DMS 273 treated with DMSO at 0.1 percent for 48 hours (cell line): ENCODE measurements at places on chromosomes 4 and X.

DNA sequence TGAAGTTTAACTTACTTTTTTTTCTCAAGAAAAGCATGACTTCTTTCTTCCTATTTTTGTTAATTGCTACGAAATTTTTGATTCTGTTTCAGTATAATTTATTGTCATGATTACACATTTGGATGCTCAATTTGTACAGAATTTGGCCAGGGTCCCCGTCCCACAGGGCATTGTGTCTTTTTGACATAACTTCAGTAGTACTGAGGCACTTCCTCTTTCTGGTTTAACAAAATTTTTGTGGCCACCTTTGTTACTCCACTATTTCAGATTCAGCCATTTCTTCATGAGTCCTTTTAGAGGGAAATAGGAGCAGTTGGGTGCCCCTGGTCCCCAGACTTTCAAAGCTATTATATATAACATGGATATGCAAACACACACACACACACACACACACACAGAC, 1248.7 kb downstream of the PCDH7 start:
- no peak for DNase-seq

DNA sequence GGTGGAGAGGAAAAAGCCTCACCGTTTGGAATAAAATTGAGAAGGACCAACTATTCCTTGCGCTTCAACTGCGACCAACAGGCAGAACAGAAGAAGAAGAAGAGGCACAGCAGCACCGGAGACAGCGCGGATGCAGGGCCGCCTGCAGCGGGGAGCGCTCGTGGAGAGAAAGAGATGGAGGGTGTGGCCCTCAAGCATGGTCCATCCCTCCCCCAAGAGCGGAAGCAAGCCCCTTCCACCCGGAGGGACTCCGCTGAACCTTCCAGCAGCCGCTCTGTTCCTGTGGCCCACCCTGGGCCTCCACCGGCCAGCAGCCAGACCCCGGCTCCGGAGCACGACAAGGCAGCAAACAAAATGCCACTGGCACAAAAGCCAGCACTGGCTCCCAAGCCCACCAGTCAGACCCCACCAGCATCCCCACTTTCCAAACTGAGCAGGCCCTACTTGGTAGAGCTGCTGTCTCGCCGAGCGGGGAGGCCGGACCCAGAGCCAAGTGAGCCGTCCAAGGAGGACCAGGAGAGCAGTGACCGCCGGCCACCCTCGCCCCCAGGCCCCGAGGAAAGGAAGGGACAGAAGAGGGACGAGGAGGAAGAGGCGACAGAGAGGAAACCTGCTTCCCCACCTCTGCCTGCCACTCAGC, 71.2 kb downstream of the AASDH start:
- no peak for DNase-seq

DNA sequence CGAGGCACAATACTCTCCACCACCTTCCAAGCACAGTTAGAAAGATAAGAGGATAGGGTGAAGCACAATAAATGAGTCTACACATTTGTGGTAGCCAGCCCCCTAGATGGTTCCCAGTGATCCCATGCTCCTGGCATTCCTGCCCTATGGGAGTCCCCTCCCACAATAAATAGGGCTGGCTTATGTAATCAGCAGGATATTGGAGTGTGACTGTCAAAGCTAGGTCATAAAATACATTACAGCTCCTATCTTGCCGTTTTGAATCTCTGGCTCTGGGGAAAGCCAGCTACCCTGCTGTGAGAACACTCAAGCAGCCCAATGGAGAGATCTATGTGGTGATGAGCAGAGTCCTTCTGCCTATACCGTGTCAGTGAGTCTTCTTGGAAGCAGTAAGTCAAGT, 198.7 kb upstream of the NOCT start:
- DNase-seq, result no peak

DNA sequence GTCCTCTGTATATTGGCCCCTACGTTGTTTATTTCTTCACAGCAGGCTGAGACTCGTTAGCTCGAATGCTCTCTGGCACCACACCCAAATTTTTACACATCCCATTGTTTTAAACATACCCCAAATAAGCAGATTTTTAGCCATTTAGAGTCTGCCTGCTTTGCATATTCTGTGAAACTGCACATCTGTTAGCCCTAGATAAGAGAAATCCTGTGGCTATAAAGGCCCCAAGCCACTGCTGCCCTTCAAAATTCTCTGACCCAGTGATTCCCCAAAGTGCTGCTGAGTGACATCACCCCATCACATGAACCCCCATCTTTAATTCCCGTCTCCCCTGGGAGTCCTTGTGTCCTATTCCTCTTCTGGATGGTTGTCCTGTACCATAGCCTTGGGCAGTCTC, 20.8 kb downstream of the TEX13C start:
- no peak for DNase-seq

DNA sequence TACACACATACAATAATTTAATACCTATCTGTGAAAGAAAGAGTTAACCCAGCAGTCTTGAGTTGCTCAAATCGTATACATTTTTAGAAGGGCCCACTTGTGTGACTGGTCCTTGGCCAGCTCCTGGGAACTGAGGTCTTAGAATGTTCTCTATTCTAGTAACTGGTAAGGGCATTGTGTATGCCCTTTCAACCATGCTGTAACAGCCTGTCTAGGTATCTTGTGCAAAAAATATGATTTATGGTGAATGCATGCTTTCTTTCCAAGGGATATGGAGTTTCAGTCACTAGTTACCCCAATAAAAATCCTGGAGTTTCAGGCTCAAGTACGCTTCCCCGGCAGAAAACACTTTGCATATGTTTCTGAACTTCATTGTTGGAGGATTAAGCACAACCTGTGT, 140.6 kb downstream of the NEXMIF start:
- no peak for DNase-seq

DNA sequence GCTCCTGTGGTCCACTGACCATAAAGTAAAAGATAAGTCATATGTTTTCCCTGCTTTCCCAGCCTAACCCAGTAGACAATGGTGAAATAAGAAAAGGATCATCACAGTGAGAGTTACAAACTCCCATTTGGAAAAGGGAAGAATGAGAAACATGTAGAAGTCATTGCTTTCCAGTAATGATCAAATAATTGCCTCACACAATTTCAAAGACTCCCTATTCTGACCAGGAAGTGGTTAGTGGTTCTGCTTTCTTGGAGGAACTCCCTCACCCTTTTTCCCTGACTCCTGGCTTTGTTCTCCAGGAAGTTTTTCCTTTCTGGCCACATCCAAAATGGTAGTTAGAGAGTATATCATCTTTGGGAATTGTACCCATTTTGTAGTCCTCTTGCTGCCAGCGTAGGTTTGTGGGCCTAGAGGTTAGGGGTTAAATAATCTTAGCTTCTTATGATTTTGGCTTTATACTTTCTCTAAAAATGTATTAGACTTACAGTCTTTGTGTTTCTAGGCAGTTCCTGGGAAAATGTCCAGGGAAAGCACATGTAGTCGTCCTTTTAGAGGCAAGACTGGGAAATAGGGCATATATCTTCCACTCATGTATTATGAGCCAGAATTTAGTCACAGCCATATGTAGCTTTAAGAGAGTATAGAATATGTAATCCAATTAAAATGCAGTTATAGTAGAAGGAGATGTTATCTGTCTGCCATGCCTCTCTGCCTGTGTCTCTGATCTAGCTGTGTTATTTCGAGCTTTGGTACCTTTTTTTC, 10.5 kb downstream of the VAMP7 start:
- no peak for DNase-seq

DNA sequence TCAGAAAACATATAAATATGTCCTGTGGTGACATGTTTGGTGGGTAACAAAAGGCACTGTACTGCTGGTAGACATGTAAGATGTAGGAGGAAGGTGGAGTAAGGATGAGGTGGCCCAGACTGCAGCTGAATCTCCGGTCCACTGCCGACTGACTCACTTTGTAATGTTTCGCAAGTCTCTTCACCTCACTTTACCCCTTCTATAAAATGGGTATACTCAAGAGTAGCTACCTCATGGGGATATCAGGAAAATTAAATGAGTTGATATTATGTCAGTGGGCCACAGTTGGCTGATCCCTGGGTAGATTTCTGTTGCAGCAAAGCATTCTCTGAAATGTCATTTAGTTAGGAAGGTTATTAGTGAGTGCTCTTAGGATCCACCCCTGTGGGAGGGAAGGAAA, 22.1 kb downstream of the MRFAP1 start:
- DNase-seq, result no peak

- no peak for DNase-seq
Observed at GRCh38 chr4:73208376-73208775, 50.2 kb downstream of the ANKRD17 start.

- DNase-seq, result no peak
Observed at GRCh38 chr4:123632693-123633030, 236.1 kb downstream of the SPRY1 start.

DNA sequence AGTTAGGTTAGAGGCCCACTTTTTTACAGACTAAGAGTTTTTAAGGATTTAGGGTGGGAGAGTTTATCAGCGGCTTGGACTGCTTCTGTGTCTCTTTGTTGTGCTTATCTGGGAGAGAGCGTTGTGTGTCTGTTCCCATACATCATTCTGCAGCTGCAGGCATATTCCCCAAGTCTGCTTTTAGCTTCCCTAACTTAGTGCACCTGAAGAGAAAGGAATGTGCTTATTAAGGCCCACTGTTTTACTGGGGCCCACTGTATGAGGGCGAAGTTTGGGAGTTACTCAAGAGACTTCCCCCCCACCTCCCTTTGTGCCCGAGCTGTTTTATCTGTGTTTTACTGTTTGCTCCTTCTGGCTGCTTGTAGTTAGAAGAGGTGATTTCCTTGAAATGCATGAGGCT, 31.9 kb downstream of the ART3 start:
- no peak for DNase-seq

DNA sequence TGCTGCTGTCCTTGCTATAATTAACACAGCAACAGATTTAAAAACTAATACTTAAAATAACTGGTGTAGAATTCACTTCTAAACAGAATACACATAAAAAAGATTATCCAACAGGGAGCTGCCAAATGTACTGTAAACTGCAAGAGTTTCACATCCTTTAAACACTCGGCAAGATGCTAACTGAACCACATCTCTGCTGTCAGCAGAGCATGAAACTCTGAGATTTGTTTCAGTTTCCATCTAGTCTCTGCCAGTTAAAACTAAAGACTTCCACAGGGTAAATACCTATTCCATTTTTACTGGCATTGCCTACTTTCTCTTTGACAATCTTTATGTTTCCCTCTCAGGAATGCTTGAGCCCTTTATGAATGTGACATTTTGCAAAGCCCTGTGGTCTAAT, 127.7 kb downstream of the SLC7A11 start:
- DNase-seq, result no peak

DNA sequence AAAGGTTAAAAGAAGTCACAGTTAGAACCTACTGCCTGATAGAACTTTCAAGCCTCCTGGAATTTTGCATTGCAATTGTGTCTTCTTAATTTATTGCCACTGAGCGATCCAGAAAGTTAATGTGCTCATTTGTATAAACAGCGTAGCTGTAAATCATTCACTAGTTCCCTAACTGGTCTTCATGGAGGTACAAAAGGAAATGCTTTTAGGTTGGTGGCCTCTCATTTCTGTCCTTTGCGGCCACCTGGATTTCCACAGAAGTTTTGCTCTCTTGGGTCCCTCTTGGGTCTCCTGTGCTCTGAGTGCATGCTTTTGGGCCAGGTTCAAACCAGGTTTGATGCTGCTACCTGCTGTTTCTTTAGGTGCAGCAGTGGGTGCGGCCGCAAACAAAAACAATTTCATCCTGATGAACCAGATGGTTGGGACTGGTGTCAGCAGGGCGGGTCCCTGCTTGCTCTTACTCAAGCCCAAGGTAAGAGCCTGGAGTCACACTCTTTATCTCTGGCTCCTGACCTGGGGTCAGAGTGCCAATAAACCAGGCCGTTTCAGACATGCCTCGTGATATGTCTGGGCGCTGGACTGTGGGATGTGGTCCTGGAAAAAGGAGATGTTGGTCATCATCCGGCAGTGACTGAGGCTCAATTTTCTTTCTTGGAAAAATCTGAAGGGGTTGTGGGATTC, 270.1 kb downstream of the PTTG2 start:
- DNase-seq, result no peak

GRCh38 chr4:168163106-168163505, 70.8 kb downstream of the ANXA10 start:
- DNase-seq, result no peak

GRCh38 chrX:23754664-23755063, 11.6 kb upstream of the ACOT9 start:
- no peak for DNase-seq

GRCh38 chr4:88865466-88865865, 167.8 kb upstream of the NAP1L5 start:
- DNase-seq, result no peak

- DNase-seq, result no peak
Observed at GRCh38 chr4:11421116-11421515, 7.6 kb downstream of the HS3ST1 start.

GRCh38 chr4:77039796-77040195, 36.0 kb downstream of the CCNI start:
- DNase-seq, result no peak

DNA sequence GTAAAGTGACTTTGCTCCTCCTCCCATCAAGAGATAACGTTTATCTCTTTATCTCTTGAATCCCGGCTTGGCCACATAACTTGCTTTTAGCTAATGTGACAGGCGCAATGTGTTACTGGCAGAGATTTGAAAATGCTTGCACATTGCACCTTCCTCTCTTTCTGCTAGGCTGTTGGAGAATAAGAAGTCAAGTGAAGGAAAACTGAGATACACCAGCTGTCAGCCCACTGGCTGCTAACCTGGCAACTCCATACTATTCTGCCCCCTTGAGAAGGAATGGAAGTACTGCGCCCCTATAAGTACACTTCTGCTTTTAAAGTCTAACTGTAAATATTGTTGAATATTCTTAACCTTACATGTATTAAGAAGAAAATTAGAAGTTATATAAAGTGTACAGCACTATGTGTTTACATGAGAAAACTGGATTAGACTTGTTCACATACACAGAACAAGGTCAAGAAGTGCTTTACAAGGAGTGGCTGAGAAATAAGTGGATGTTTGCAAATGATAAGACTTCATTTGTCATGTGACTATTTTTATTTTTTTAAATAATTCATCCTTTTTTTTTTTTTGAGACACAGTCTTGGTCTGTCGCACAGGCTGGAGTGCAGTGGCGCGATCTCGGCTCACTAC, 424.5 kb upstream of the CTSO start:
- DNase-seq, result peak; percentile 7

- DNase-seq, result no peak
Observed at GRCh38 chr4:84433633-84434222, 65.4 kb downstream of the NKX6-1 start.

DNA sequence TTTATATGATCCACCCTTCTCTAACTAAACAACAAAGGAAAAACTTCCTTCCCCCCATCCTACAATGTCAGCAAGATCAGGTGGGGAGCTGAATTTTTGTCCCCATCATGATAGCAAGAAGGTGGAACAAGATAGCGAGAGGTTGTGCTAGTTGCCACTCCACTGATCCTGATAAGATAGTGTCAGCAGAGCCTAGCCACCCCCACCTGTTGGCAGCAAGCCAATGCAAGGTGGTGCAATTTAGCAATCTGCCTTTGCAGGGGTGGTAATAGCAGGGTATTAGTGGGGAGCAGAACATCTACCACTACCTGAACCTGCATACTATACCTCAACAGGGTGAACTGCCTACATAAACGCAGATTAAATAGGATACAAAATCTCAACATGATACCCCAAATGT, 80.2 kb upstream of the MAMLD1 start:
- DNase-seq, result no peak
